Ovary (tissue), 10 donors: ENCODE measurements at places on chromosomes 7 and 10. TPM values are rescaled to one million over a fixed set of nuclear protein-coding genes. Genes with fewer than 3 reads are reported as not detected.

Gene CYCS
- 37.8 TPM for total RNA-seq

Gene EIF4EBP2
- 99.2 TPM for total RNA-seq

Gene SCART1
- 3.6 TPM for total RNA-seq

Gene SFRP5
- 0.99 TPM for total RNA-seq

Gene ADAM8
- total RNA-seq = 4.7 TPM

Gene RHOBTB1
- 22.4 TPM for total RNA-seq

GRCh38 chr10:12629767-12630165 lies 280.4 kb downstream of the CAMK1D start:
- DNase-seq = no peak
- no peaks in the 10 kb centered on the region for H3K4me1 ChIP-seq
- no peaks in the 10 kb centered on the region for H3K27me3 ChIP-seq

GRCh38 chr7:107180378-107180777 lies 11.6 kb downstream of the HBP1 start:
- H3K36me3 ChIP-seq = no peaks in the 10 kb centered on the region
- H3K4me1 ChIP-seq = peaks cover 12% of the 10 kb centered on the region
- DNase-seq = peak; percentile 44
- no peak overlapping the region for H3K27ac ChIP-seq
- H3K4me3 ChIP-seq = no peak overlapping the region

GRCh38 chr7:27745064-27745583 lies 5.2 kb downstream of the TAX1BP1 start:
- no peak for DNase-seq
- H3K4me3 ChIP-seq = no peak overlapping the region

- DNase-seq = no peak
- no peaks in the 10 kb centered on the region for H3K27me3 ChIP-seq
- H3K4me1 ChIP-seq = no peaks in the 10 kb centered on the region
- no peaks in the 10 kb centered on the region for H3K36me3 ChIP-seq
Measured at GRCh38 chr10:1644191-1644711, 93.1 kb downstream of the ADARB2 start.

DNA sequence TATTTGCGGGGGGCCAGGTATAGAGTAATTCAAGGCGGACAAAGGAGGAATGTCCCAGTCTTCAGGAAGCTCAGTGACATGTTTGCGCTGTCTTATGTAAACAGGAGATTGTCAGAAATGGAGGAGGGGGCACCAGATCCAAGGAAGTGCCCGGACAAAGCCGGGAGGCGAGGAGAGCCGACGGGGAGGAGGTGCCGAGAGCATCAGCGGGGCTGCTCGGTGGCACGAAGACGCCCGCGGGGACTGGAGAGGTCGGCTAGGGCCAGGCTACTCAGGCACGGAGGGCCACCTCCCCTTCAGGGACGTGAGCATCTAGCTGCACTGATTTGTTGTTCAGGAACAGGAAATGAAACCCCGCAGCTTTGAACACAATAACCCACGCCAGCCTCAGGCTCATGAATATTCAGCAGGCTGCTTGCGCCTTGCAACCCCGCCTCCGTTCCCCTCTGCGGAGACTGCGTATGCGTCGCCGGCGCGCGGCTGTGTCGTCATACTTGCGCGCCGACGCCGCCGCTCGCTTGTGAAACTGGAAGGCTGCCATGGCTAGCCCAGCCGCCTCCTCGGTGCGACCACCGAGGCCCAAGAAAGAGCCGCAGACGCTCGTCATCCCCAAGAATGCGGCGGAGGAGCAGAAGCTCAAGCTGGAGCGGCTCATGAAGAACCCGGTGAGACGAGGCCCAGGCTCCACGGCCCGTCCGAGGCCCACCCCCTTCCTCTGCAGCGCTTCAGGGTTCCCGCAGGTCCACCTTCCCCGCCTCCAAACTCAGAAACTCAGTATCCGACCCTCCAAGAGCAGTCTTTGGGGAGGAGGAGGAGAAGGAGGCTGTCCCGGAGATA lies at the start of gene PRKRIP1:
PRKRIP1 (plus strand) TSS at position 491 of the 837 bp plus-strand sequence; CDS start at position 540, 49 bp downstream.
- H3K4me1 ChIP-seq = peaks cover 4% of the 10 kb centered on the region
- H3K27me3 ChIP-seq = no peaks in the 10 kb centered on the region
- peak within 1 kb of the TSS; percentile 76 for H3K27ac ChIP-seq
- H3K36me3 ChIP-seq = no peaks in the 10 kb centered on the region
- peak; percentile 82 for DNase-seq
- peak within 1 kb of the TSS; percentile 93 for H3K4me3 ChIP-seq

DNA sequence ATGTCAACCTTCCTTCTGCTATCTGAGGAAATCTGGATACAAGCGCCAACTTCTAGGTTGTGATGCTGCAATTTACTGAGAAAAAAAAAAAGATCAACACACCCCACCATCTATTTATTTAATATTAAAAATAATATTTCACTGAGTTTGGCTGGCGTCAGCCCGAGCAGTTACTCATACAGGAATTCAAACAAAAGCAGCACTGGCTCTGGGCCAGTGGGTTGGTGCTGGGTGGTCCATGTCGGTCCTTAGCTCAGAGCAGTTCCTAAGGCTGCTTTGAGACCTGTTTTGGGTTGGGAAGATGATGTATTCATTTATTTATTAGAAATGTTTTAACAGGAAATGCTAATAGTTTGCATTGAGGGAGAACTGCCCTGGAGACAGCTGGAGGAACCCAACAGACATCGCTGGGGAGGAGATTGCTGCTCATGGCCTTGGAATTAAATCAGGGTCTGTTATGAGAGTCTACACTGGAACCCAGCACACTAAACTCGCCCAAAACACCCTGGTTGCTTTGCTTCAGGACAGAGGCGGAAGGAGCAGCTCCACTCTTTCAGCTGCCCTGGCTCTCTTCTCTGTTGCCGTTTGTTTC lies 36.3 kb upstream of the GOT1 start:
- peak; percentile 65 for DNase-seq
- no peak overlapping the region for H3K4me3 ChIP-seq
- H3K27ac ChIP-seq = no peak overlapping the region
- no peaks in the 10 kb centered on the region for H3K36me3 ChIP-seq
- peaks cover 4% of the 10 kb centered on the region for H3K4me1 ChIP-seq

- H3K36me3 ChIP-seq = no peaks in the 10 kb centered on the region
- H3K27me3 ChIP-seq = no peaks in the 10 kb centered on the region
- no peak for DNase-seq
- peaks cover 4% of the 10 kb centered on the region for H3K4me1 ChIP-seq
- peak overlapping the region; percentile 90 for H3K27ac ChIP-seq
Measured at GRCh38 chr7:135509589-135509838, 388 bp downstream of the CNOT4 start.

GRCh38 chr7:70033226-70033625 lies 435.0 kb downstream of the AUTS2 start:
- H3K27me3 ChIP-seq = no peaks in the 10 kb centered on the region
- H3K4me3 ChIP-seq = no peak overlapping the region
- no peaks in the 10 kb centered on the region for H3K4me1 ChIP-seq
- H3K27ac ChIP-seq = no peak overlapping the region
- DNase-seq = no peak

DNA sequence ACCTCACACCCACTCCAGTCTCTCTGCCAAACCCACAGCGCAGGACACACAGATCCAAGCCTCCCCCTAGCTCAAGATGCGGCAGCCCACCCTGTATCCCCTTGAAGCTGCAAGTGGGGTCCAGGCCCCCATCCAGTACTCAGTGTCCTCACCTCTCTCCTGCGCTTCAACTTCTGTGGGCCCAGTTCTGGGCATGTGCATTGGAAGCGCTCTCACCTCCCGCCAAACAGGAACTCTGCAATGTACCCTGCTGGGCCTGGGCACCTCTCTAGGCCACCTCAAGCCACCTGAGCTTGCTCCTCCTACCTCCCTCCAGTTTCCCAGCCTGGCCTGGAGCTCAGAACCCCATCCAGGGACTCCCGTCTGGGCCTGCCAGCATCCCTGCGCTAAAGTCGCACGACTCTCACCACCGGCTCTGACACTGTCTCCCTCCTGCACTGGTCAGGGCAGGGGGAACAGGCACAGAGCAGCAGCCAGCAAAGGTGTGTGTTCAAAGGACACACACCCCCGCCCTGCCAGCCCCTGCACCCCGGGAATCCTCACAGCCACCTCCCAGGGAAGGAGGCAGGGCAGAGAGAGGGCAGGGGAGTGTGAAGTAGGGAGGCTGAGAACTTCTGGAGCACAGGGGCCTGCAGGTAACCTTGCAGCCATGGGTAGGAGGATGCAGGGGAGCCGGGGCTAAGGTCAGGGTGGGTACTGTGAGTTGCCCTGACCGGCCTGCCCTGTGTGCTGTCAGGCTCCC lies 51.7 kb upstream of the MSMB start:
- no peak for DNase-seq
- H3K27me3 ChIP-seq = no peaks in the 10 kb centered on the region
- no peak overlapping the region for H3K27ac ChIP-seq
- H3K36me3 ChIP-seq = no peaks in the 10 kb centered on the region

- H3K36me3 ChIP-seq = no peaks in the 10 kb centered on the region
- H3K27ac ChIP-seq = no peak overlapping the region
- no peaks in the 10 kb centered on the region for H3K4me1 ChIP-seq
- no peak overlapping the region for H3K4me3 ChIP-seq
Measured at GRCh38 chr10:132714096-132714985, 71.6 kb downstream of the NKX6-2 start.

DNA sequence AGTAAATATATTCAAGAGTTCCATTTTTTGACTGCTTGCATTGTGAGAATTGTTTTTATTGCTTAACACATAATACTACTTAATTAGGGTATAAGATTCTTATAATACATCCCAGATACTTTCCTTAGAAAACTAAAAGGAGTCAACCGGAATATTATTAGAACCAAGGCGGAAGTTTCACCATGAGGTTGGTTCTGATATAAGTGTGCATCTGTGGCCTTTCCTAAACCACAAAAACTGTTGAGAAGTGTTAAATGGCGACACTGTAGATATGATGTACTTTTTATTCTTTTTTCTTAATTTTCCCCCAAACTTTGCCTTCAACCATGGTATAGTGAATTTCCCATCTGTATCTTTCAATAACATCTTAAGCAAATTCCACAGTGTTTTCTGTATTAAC lies 32.3 kb upstream of the INHBA start:
- no peaks in the 10 kb centered on the region for H3K4me1 ChIP-seq
- H3K36me3 ChIP-seq = no peaks in the 10 kb centered on the region
- no peaks in the 10 kb centered on the region for H3K27me3 ChIP-seq
- H3K4me3 ChIP-seq = no peak overlapping the region

- no peaks in the 10 kb centered on the region for H3K36me3 ChIP-seq
- H3K4me1 ChIP-seq = peaks cover 17% of the 10 kb centered on the region
- no peak overlapping the region for H3K4me3 ChIP-seq
- peak overlapping the region; percentile 76 for H3K27ac ChIP-seq
Measured at GRCh38 chr10:29658984-29659965, 24.5 kb upstream of the SVIL start.

DNA sequence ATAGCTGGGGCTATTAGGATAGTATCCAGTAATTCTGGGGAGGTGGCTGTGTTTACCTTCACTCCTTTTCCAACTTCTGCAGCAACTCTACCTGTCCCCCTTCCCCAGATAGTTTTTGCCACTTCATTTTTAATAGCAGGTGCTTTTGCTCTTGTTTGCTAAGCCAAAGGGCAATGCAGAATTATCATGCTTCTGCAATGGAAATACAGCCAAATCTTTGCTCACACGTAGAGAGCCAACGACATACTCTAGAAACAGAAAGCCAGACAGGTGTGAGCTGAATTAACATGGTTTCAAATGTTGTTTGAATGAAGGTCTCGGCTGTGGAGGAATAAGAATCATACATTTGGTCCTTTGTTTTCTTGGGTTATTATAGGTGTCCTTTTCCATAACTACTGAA lies 14.4 kb downstream of the PLEKHS1 start:
- DNase-seq = no peak
- H3K27ac ChIP-seq = no peak overlapping the region
- no peak overlapping the region for H3K4me3 ChIP-seq

DNA sequence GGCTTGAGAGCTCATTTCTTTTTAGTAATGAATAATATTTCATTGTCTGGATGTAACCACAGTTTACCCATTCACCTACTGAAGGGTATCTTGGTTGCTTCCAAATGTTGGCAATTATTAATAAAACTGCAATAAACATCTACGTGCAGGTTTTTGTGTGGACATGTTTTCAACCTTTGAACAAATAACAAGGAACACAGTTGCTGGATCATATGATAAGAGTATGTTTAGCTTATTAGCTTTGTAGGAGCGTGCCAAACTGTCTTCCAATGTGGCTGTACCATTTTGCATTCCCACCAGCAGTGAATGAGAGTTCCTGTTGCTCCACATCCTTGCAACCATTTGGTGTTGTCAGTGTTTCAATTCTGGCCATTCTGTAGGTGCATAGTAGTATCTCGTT lies 49.0 kb downstream of the CSGALNACT2 start:
- no peaks in the 10 kb centered on the region for H3K4me1 ChIP-seq
- H3K27ac ChIP-seq = no peak overlapping the region
- no peaks in the 10 kb centered on the region for H3K27me3 ChIP-seq
- H3K36me3 ChIP-seq = no peaks in the 10 kb centered on the region
- no peak overlapping the region for H3K4me3 ChIP-seq

- no peak for DNase-seq
- H3K4me3 ChIP-seq = no peak overlapping the region
- H3K27ac ChIP-seq = no peak overlapping the region
- H3K36me3 ChIP-seq = no peaks in the 10 kb centered on the region
- H3K27me3 ChIP-seq = no peaks in the 10 kb centered on the region
Measured at GRCh38 chr7:29969738-29970137, 19.9 kb downstream of the SCRN1 start.

DNA sequence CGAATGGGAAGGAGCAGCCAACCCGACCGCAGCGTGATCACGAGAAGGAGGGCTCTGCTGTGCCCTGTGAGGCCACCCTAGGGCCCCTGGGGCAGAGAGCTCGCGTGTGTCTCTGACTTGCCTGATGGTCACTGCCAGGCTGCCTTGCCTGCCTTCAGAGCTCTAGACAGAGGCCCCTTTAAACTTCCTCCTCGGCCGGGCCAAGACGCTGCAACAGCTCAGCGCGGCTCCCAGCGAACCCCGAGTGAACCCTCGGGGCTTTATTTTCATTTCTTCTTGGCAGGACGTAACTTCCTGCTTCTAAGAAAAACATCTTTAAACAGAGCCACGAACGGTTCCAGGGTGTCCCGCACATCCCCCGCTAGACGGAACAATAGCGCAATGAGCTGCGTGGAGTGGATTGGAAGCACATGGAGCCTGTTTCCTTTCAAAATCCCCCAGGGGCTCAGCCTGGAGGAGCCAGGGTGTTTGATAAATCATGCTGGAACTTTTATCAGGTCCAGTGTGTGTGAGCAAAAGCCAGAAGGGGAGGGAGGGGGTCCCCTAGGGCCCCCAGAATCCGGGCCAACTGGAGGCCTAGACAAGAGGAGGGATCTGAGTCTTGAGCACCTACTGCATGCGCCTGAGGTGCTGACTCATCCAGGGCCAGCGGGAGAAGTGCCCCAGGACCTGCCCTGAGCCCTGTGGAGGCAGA lies 134.1 kb upstream of the GDF10 start:
- no peaks in the 10 kb centered on the region for H3K36me3 ChIP-seq
- H3K4me1 ChIP-seq = peaks cover 2% of the 10 kb centered on the region
- peak overlapping the region; percentile 13 for H3K4me3 ChIP-seq
- peak; percentile 42 for DNase-seq
- no peaks in the 10 kb centered on the region for H3K27me3 ChIP-seq

- H3K36me3 ChIP-seq = no peaks in the 10 kb centered on the region
- no peak overlapping the region for H3K4me3 ChIP-seq
- H3K27me3 ChIP-seq = no peaks in the 10 kb centered on the region
Measured at GRCh38 chr7:81624021-81624592, 145.7 kb downstream of the HGF start.
